MCF 10A (cell line): ENCODE measurements at places on chromosomes 2 and 18.

GRCh38 chr2:85888020-85888683 is 638 bp downstream of the ST3GAL5 start:
- no peak for DNase-seq

DNA sequence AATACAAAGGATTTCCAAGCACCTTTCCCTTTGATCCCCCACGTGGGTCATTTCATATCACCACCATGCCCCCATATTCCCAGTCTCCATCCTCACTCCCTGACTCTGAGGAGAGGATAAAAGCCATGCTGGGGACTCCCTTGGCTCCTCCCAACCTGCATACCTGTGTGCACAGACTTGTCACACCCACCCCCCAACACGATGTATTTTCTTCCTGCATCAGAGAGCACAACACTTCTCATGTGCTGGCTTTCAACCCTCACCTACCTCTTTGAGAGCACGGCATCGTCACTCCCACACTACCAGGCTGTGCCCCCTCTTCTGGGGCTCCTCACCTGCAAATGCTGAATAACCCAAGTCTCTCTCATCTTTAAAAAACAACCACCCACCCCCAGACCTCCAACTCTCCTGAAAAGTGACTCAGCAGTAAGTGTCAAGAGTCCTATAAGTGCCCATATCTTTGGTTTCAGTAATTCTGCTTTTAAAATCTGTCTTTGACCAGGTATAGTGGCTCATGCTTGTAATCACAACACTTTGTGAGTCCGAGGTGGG is 53.1 kb downstream of the AP1S3 start:
- no peak for DNase-seq

DNA sequence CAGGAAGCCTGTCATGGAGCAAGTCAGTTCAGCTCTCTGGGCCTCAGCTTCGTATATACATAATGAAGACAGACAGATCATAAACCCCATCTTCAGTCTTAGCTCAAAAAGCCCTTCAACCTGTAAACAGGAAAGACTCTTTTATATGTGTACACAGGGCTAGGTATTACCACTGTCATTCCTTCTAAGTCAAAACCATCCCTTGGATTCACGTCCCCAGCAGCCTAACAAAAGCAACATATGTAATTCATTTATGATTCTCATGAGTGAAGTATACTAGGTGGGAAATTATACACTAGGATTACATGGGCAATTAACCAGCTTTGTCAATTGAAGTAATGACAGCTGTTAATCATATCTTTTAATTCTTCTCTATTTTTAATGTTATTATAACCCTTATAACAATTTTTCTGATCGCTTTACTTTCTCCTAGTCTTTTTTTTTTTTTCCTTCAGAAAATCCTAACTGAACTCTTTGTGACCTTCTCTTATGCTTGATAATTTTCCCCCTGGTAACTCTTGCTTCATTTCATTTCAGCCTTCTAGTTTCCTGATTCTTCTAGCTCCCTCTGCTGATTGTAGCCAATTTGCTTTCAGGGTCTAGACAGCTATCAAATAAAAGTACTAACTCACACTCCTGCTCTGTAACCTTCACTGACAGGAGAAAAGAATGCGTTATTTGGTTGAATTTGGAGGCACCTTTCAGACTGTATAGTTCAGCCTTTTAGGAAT is 99.7 kb downstream of the RBM43 start:
- DNase-seq, result peak; percentile 18

- peak; percentile 27 for DNase-seq
These were observed 114.5 kb upstream of the ZFP36L2 start for GRCh38 chr2:43340945-43341356.
